ENCODE measurements at places on chromosomes 2 and 18.

DNA sequence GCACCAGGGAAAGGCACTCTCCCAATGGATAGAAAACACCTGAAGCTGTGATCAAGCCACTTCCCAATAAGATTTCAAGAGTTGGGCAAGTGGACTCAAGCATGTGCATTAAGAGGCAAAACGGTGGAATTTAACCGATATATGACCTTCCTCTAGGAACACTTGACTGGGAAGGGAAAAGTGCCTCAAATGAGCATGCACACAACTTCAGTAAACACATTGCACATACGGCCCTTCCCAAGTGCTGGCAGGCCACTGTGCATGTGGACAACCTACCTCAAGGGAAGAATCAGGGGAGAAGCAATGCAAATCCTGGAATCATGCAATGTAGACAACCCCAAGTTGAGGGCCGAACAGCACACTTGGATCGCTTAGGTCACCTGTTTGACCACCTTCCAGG, 23.9 kb upstream of the SH3RF3 start:
- DNase-seq = no peak

DNA sequence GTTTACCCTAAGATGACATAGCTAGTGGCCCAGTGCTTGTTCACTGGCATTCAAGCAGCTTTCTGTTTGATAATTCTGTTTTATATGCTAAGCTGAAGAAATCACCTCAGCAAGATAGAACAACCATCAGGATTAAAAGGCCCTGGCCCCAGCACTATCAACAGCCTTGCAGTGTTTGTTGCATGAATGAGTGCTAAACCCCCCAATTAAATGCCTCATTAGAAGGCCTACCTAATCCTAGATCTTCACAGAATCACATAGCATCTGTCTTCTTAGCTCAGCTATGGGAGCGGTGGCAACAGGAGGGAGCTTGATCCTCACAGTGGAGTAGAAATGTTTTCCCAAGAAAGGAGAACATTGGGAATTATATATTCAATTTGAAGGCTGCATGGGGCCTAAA, 194.1 kb upstream of the HNMT start:
- no peak for DNase-seq

- no peak for DNase-seq
Observed at GRCh38 chr2:209523041-209523740, 99.3 kb downstream of the MAP2 start.

- no peak for DNase-seq
Observed at GRCh38 chr2:153360239-153360638, 118.3 kb downstream of the RPRM start.

GRCh38 chr2:241051578-241052487, 50.3 kb downstream of the MTERF4 start:
- no peak for DNase-seq

DNA sequence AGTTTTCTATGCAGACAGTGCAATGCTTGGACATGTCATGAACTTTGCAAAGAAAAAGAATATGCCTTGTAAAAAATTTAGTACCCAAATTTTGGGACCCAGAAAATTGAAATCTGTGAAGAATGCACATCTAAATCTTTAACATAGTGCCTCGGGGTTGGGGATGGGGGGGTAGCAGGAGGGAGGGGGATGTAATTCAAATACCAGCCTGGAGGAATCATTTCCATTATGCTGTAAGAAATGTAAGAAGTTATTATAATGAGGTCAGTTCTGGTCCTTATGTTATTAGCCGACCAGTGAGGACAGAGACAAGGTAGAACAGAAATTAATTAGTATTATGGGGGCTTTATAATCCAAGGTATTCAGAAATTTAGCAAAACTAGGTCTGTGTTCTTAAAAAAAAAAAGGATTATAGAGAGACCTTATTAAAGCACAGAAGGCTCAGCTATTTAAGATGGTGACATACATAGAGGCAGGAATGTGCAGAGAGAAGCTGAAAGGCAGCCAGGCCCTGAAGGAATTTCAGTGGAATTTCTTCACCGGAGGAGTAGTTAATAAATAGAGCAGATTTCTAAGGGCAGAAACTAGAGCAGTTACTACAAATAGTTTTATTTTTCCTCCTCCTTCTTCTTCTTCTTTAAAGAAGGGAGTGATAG, 89.0 kb upstream of the RBMS1 start:
- no peak for DNase-seq

Measured in BE2C (cell line).